Mesothelial cell of epicardium (in vitro differentiated cells): ENCODE measurements at places on chromosomes 5 and 9.

DNA sequence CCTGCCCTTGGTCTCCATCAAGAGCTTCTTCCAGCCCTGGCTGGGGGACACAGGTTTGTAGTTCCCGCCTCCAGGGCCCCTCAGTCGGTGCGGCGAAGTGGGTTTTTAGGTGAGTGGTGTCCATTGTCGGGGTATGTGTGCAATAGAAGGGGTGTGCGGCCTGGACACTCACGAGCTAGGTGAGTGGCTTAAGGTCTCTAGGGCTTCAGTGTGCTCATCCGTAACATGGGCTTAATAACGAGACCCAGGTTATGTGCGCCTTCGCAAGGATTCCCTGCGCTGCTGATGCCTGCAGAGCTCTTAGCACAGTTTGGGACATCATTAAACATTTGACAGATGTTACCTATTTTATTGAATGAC lies 656 bp downstream of the CEP78 start:
- no peak for DNase-seq

- DNase-seq: no peak
These were observed 238.9 kb upstream of the NR4A3 start for GRCh38 chr9:99582814-99583213.

DNA sequence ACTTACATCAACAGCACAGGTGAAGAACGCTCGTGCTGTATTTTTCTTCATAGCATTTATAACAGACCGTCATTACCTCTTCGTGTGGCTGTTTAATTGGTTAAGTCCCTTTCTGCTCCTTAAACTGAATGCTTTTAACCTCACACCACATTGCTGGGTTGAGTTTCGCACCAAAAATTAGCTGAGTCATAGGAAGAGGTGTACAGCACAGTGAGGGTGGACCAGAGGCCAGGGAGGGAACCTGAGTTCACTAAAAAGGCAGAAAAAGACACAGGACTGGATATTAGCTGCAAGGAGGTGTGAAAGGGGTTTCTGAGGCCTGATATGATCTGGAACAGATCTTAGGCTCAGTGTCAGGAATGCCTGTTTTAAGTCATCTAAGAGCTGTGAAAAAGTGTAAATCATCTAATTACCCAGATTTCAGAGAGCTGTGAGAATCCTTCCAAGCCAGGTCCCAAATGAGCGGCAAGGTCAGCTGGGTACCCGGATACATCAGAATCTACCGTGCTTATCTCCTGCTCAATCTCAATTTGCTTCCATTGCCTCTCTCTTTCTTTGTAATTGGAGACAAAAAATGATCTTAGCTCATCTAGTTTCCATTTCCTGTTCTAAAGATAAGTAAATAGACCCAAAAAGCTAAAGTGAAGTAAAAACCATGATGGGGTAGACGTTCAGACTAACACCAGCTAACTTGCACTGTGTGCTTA lies 7.1 kb upstream of the CFAP90 start:
- no peak for DNase-seq

- no peak for DNase-seq
These were observed 151.5 kb upstream of the ABCA1 start for GRCh38 chr9:105079457-105079856.

DNA sequence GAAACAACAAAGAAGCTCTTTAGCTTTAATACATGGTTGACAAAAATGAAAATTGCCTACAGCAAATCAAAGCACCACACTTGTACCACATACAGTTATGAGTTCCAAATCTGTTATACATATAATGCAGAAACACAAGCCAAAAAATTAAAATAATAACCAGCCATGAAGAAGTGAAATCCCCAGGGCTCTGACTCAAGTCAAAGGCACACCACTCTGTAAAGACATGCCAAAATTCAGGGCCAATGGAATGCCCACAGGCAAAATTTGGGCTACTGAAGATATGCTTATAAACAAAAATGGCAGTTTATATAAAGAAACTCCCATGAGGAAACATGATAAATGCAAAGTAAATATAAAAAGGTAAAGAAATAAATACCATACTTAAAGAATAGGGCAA lies 29.0 kb downstream of the THBS4 start:
- DNase-seq: no peak

GRCh38 chr9:82404196-82404870 lies 415.8 kb downstream of the SPATA31D1 start:
- DNase-seq: no peak

- no peak for DNase-seq
These were observed 677.3 kb downstream of the PRELID2 start for GRCh38 chr5:145157841-145158240.

GRCh38 chr5:106545325-106545724 lies 1125.4 kb downstream of the EFNA5 start:
- no peak for DNase-seq

DNA sequence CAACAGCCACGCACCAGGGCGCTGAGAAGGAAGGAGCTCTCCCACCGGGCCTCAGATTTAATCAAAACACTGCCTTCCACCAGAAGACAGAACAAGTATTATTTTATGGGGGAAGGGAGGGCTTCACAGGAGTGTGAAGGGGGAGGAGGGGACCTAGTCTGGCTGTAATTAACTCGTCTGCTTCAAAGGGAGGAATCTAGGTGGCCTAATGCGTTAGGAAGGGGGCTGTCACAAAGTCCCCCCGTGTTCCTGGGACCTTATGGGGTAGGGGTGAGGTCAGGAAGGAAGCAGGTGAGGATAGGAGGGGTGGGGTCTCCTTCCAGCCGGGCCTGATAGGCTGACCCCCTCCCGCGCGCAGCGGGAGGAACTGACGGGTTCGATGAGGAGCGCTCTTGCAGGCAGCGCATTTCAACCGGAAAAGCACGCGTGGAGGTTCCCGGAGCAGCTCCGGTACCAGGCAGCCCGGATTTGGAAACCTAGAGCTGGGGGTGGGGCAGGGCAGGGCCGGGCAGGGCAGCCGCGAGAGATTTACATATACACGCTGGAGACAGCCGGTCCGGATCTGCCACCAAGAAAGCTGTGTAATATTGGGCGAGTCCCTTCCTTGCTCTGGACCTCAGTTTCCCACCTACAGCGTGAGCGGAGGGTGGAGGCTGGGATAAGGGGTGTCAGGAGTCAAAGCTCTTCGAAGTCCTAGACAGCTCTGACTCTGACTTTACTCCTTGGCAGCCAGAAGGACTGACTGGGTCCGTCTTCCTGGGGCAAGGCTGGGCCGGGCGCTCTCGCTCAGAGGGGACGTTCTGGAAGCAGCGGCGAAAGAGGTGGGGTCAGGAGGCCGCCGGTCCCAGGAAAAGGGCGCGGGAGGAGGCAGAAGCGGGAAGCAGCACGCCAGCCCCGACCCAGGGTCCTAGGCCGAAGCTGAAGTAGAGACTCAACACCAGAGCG lies 1.8 kb downstream of the SHB start:
- DNase-seq: no peak

- DNase-seq: no peak
These were observed 122.7 kb downstream of the GRIA1 start for GRCh38 chr5:153613144-153613543.

- DNase-seq: no peak
These were observed 17.0 kb upstream of the IPPK start for GRCh38 chr9:92686954-92687353.

- DNase-seq: no peak
These were observed 405.4 kb upstream of the ACTBL2 start for GRCh38 chr5:57887851-57888621.

- DNase-seq: no peak
These were observed 17.5 kb downstream of the SLC31A1 start for GRCh38 chr9:113238859-113239232.

DNA sequence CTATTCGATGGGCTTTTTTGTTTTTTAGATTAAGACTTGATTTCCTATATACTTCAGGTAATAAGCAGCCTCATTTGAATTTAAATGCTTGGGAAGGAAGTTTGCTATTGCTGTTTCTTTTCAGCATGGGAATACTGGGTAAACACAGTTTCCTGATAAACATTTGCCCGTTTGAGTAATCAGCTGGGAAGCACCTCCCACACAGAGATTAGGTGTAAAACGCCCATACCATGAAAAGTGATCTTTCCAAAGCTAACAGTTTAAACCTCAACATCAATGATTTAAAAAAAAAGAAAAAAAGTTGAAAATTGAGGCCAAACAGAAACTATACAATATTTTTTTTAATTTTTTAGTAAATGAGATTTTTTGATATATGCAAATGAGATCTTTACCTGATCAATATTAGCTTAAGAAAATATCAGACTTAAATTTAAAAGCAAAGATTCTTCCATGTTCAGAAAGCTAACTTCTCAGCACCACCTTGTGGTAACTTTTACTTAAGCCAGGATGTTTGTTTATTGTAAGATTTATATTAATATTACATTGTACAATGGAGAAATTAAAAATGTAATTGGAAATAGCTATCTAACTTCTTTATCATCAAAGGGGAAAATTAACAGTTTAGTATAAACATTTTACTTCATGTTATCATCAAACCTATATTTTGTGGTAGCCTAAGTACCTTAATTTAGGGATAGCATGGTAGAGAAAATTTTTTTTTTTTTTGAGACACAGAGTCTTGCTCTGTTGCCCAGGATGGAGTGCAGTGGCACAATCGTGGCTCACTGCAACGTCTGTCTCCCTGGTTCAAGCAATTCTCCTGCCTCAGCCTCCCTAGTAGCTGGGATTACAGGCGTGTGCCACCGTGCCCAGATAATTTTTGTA lies 39.8 kb downstream of the F2RL2 start:
- DNase-seq: no peak

DNA sequence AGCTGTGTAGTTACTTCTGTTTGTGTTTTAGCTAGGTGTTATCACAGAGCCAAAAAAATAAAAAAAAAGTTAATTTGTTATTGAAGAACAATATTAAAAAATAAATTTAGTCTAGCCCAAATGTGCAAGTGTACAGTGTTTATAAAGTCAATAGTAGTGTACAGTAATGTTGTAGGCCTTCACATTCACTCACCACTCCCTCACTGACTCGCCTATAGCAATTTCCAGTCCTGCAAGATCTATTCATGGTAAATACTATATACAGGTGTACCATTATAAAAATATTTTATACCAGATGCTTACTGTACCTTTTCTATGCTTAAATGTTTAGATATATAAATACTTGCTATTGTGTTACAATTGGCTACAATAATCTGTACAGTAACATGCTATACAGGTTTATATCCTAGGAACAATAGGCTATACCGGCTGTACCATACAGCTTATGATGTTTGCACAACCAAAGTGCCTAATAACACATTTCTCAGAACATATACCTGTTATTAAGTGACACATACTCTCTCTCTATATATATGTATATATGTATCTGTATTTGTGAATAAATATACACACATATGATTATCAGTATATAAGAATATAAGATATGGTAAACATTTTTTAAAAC lies 341.4 kb upstream of the EDIL3 start:
- DNase-seq: no peak

DNA sequence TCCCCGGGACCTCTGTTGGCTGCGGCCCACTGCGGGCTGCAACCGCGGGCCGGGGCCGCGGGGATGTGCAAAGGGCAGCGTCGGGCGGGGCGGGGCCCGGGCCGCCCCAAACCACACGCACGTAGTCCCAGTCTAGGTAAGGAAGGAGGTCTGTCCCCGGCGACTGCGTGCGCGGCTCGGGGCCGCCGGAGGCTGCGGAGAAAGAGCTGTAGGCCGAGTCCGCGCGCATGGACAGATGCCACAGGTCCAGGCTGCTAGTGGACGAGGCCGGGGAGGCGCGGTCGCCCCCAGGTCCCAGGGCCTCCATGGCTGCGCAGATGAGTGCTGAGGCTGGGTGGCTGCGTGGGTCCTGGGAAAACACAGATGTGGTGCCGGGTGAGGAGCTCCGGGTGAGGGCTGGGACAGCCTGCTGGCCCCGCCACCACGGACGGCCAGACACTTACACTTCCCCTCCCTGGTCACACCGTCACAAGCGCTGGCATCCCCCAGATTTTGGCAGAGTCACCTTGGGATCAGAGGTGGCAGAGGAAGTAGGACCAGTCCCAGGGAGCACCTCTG lies 4.5 kb downstream of the SHROOM1 start:
- no peak for DNase-seq

DNA sequence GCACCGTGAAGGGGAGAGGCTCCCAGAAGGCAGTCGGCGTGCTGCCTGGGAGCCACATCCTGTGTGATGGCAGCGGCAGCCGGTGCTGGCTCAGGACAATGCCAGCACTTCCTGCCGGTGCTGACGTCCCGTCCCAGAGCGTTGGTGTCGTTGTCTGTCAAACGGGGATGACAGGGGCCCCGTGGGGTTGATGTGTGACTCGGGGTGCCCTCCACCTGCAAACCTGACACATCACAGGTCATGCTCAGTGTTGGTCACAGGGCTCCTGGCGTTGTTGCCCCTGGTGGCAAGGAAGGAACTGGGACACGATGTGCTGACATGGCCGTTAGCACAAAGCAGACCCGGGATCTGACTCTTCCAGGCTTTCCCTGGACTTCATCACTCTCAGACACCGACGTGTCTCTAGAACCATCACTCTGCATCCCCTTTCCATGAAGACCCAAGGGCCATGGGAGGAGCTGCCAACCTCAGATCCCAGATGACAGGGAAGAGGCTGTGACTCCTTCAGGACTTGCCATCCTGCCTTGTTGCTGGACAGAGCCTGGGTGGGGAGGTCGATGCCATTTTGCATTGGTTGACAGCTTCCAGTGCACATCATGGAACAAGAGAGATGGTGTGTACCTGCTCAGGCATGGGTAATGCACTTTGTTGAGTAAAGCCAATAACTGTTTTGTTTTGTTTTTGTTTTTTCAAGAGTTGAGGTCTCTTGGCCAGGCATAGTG lies 21.5 kb downstream of the PLPP7 start:
- no peak for DNase-seq

DNA sequence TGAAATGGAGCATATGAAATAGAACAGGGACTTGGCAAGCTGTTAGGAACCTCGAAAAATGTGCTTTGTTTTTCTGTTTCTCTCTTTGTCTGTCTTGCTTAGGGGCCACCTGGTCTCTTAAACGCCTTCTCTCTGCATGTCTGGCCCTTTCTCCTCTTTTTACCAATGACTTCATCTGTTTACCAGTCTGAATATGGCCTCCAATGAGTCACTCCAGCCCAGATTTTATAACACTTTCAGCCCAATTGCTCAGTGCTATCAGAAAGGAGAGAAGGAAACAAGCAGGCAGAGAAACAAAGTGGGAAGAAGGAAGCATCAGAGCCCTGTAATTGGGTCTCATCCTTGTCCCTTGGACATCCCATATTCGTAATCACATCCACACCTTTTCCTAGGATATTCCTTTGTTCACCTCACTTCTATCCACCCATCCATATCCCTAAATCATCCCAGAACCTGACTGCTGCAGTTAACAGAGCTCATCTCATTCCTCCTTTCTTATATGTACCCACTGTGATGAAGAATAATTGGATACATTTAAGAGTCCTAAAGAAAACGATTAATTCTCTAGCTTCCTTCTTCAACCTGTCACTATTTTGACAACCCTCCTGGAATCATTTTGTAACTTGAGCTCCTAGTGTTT lies 151.8 kb upstream of the GPR151 start:
- no peak for DNase-seq

GRCh38 chr9:121883281-121884056 lies 209.6 kb downstream of the TTLL11 start:
- no peak for DNase-seq

DNA sequence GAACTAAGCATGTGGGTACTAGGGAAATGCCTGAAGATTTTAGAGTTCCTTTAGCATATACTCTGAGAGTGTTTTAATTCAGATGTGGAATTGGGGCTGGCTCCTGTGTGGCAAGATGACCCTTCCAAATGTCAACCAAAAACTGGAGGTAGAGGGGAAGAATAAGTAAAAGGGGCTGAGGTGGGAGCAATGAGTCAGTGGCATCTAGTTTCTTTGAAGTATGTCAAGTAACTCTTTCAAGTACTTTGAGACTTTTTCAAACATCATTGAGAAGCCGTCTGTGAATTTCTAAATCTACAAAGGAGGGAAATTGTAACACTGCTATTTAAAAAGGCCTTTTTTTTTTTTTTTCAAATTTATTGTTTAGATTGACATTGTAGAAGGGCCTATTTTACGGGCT lies 184.4 kb downstream of the MAN2A1 start:
- no peak for DNase-seq

GRCh38 chr5:10543585-10544040 lies 20.3 kb upstream of the ANKRD33B start:
- no peak for DNase-seq
